ENCODE measurements at places on chromosomes 1 and 21.

DNA sequence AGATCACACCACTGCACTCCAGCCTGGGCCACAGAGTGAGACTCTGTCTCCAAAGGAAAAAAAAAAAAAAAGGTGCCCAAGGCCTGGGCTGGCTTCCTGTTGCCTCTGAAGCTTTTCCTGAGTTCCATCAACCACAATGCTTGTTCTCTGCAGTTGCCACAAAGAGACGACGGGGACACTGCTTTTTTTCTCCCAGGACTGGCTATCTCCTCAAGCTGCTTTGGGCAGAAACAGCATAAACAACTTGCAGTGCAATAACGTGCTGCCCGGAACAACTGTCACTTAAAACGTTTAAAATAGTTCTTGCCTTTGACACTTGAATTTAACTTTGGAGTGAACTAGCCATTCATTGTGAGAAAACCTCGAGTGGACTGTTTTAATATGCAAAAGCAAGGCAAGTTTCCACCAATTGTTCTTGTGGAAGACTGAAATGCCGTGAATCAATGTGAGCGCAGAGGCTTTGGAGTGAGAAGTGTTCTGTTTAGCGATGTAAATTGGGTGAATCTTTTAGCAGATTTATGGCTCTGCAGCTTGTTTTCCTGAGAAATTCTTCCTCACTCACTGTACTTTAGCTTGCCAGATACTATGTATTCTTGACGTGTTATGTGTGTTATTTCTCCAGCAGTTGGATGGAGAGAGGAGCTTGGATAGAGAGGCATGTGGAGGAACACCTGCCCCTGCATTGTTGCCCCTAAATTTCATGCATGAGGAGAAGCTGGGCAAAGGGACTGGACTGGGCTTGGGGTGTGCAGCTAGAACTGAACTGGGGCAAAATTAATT, 188.1 kb upstream of the KIAA0040 start:
- DNase-seq: no peak

GRCh38 chr21:30083225-30083945, 83.2 kb downstream of the CLDN17 start:
- DNase-seq: no peak

DNA sequence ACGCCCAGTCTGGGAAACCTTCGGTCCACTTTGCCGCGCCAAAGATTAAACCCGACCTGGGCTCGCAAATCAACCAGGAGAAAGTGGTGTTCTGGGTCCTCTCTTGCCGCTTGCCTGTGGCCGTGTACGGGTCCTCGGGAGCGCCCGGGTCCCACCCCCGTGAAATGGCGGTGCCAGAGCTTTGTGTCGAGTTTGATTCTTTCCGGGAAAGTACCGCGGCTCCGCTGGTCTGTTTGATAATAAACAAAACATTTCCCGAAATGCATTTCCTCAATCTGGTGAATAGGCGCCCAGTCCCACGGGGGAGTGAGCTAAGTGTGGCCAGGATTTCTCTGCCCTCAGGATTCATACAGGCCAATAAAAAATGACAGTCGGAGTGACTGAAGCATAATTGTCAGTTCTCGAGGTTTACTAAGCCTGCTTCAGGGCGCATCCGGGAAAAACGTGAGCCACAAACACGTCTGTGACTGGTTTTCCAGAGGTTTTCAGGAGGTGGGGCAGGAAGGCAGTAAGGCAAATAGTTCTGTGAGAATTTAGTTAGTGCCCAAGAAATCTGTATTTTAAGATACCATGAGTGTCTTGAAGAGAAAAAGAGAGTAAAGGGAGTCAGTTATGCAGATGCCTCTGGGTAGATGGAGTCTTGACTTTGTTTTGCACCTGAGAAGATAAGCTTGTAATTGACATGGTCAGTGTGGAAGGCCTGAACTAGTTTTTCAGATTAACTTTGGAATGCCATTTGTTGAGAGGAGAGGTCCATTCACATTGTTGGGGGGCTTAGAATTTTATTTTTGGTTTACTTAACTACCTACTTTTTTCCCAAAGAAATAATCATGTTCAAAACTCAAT, 675 bp downstream of the IFNAR1 start:
- peak; percentile 76 for DNase-seq

DNA sequence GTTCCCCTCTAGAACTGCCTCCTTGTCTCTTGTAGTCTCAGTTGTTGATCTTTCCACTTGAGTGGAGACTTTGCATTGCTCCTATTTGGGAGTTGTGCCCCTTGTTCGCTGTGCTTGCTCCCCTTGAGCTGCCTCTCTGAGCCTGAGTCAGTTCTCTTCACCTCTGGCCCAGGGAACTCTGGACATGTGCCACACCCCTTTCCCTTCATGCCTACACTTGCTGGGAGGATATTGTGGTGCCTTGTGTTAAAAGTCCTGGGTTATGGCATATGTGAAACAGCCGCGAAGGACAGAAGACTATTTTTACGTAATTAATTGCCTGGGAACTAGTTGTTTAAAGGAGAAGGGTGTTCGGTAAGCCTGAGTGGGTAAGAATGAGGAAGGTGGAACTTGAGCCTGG, 32.2 kb upstream of the RPTN start:
- no peak for DNase-seq

- DNase-seq: peak; percentile 62
These were observed 670 bp downstream of the ST3GAL3 start for GRCh38 chr1:43708002-43708410.

DNA sequence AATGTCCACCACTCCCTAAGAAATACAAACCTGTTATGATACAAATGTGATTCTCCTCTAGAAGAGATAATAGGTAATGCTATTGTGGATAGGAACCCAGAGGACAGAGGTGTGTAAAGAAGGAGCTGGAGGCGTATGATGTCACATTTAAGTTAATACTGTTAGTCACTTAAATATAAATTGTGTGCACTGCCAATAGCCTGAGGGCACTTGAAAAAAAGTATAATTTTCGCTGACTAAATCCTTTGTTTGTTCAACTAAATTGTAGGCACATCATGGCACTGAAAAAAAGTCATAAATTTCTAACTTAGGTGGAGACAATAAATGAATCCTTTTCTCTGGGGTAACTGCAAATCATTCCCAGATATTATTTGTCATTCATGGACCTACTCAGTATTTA, 4.4 kb downstream of the RCSD1 start:
- no peak for DNase-seq

DNA sequence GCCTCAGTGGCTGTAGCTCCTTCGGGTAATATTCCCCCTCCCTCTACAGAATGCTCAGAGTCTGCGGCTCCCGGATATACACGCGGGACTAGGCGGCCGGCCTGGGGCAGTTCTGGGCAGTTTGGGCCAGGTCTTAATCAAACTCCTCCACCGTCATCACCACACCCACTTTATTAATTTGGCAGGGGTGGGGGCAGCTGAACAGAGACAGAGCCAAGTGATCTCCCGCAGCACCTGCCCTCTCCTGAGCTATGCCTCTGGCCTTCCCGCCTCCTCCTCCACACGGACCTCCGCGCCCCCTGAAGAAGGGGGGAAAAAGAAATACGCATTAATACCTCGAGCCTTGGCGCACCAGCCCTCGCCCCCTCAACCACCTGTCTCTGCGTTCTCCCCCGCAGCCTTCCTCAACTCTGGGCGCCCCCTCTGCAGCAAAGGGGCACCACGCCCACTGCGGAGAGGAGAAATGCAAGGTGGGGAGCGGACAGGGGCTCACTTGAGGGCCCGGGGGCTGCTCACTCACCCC, 42.6 kb downstream of the CD34 start:
- peak; percentile 56 for DNase-seq

GRCh38 chr1:74681449-74681848, 7.9 kb upstream of the ERICH3 start:
- no peak for DNase-seq

- DNase-seq: no peak
These were observed 37.4 kb upstream of the CDC42BPA start for GRCh38 chr1:227355542-227356245.

Data from NB4 (cell line).